Thoracic aorta (tissue), 2 donors: ENCODE measurements at places on chromosomes 16 and 17.

DNA sequence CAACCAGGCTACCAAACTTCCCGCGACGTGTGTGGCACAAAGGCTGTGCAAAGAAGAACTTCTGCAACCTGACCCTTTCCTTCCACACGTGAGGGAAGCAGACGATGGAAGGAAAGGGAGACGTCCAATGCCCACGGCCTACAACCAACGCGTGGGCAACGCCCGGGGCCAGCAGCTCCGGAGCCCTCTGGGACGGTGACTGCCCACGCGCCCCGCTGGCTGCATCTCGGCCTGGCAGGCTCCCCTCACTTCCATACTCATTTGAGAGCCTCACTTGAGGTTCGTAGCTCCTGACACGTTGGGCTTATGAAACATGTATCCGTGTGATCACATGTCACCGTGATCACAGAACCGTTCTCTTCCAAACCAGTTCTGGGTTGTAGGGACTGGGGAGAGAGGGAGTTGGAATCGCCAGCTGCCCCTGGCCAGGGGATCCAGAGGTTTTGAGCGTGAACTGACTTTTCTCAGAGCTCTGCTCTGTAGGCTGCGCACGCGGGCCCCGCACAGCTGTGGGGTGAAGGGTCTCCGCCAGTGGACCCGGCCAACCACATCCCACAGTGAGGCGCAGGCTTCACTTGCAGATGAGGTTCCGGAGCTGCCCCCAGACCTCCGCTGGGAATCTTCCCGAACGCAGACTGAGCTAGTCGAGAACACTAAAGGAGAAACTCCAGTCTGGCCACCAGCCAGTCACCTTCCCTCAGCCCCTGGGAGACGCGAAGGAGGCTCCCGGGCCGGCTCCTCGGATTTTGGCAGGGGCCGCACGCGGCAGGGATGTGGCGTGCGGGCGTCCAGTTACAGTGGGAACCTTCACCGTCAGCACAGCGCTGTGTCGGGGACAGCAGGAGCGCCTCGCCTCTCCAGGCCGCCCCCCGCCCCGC, 1.0 kb downstream of the LMF1 start:
- H3K4me3 ChIP-seq: peak overlapping the region; percentile 86
- DNase-seq: no peak
- H3K36me3 ChIP-seq: peaks cover 3% of the 10 kb centered on the region

DNA sequence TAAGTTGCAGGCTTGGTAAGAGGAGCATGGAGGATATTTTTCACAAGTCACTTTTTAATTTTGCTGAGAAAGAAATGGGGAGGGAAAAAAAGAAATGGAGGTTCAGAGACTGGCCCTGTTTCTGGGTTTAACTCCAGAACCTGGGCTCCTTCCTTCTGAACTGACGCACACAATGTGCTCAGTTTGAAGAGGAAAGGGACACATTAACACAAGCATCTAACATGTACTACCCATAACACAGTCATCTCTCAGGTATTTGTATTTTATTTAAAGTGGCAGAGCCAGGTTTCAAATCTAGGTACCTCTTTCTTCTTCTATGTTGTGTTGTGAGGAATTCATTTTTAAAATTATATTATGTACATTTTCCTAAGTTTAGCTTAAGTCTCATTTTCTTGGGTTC, 5.3 kb upstream of the TMEM100 start:
- no peak overlapping the region for H3K4me3 ChIP-seq
- no peak for DNase-seq
- peak overlapping the region; percentile 10 for H3K27ac ChIP-seq

DNA sequence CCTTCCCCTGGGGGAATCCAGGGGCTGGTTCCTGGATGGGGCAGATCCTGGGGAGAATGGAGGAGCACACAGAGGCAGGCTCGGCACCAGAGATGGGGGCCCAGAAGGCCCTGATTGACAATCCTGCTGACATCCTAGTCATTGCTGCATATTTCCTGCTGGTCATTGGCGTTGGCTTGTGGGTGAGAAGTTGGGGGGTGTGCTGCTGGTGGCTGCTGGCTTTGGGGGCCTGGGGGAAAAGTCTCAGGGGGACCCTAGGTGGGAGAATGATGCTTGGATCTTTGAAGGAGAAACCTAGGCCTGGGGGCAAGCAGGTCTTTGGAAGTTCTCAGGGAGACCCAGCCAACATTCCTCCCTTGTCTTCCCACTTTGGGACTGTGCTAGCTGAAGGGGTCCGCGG, at the start of gene SLC5A2:
SLC5A2 (plus strand) TSS at position 43 of the 400 bp plus-strand sequence; CDS start at position 57, 14 bp downstream.
- no peak for DNase-seq
- H3K27me3 ChIP-seq: no peaks in the 10 kb centered on the region
- no peak within 1 kb of the TSS for H3K4me3 ChIP-seq
- H3K36me3 ChIP-seq: no peaks in the 10 kb centered on the region

DNA sequence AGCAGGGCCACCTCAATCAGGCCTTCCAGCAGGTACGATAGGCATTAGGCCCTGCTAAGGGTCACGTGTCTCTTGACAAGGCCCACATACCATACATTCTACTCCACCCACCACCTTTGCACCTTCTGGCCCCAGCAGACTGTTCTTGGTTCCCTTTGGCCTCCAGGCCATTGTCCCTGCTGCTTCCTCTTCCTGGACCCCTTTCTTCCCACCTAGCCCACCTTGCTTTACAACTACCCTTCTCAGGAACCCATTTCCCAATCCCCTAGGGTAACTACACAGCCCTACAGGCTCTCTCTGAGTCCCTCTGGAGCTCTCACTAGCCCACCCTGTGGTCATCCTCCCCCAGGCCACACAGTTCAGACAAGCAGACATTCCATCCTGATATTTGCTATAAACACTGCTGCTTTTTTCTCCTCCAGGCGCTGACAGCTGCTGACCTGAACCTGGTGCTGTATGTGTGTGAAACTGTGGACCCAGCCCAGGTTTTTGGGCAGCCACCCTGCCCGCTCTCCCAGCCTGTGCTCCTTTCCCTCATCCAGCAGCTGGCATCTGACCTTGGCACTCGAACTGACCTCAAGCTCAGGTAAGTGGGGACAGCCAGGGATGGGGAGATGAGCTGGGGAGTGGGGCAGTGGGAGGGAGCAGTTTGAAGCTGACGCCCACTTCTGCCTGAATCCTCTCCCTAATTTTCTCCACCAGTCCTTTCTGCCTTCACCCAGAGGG, 1.4 kb upstream of the NRN1L start:
- no peaks in the 10 kb centered on the region for H3K27me3 ChIP-seq
- H3K4me1 ChIP-seq: peaks cover 17% of the 10 kb centered on the region
- no peak for DNase-seq
- no peak overlapping the region for H3K27ac ChIP-seq
- H3K36me3 ChIP-seq: peaks cover 44% of the 10 kb centered on the region

DNA sequence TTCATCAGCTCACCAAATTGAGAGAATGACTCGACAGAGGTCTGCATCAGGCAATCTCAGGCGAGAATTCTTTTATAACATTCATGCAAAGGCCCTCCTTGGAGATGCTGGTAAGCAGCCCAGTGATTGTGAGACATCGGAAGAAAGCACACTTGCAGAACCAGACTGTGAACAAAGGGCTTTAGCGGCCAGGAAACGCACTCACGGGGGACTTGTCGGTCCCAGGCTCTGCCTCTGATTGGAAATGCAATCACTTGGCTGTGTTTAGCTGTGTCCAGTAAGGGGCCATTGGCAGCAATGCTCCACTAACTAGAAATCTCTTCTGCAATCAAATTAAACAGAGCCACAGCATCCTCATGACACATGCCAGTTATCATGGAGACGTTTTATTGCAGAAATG, 226.7 kb upstream of the CDH13 start:
- no peak overlapping the region for H3K4me3 ChIP-seq
- no peak overlapping the region for H3K27ac ChIP-seq
- DNase-seq: no peak
- H3K27me3 ChIP-seq: no peaks in the 10 kb centered on the region
- no peaks in the 10 kb centered on the region for H3K4me1 ChIP-seq
- no peaks in the 10 kb centered on the region for H3K36me3 ChIP-seq
